RWPE1 (cell line): ENCODE measurements at places on chromosomes 5 and 9.

- DNase-seq, result no peak
These were observed 25.2 kb downstream of the SLC25A48 start for GRCh38 chr5:135859641-135860040.

GRCh38 chr9:112334432-112334841, 1.0 kb upstream of the PTBP3 start:
- DNase-seq, result peak; percentile 31

DNA sequence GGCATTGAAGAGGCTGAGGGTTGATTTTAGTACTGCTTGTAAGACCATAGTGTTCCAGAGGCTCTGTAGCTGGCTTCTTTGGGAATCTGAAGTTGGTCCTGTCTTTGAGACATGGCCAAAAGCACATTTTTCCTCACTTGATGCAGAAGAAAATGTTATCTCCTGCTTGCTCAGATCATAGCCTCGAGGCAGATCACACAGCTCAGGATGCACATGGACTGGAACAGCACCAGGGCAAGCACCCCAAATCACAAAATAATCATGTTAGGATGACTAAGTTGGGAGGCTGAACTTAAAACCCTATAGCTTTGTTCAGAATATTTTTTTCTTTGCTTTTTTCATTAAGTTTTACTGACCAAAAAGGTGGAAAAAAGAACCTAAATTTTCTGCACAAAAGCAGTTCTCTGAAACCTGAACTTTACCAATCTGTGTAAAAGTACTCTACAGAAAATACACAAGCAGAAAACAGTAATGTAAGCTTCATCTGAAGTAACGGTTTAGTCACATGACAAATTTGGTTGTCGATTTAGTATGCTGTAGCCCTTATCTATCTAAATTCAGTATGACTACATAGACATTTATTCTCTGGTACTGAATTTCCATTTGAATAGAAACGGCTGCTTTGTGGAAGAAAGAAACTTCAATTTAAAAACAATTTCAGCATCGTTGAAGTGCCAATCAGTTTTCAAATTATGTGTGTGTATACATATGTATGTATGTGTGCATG, 3.4 kb downstream of the KLHL9 start:
- no peak for DNase-seq

- no peak for DNase-seq
These were observed 701.7 kb downstream of the SEMA5A start for GRCh38 chr5:8844206-8844605.
